ENCODE measurements at places on chromosomes 1 and 21. TPM values are rescaled to one million over a fixed set of nuclear protein-coding genes. Genes with fewer than 3 reads are reported as not detected.

The C1QTNF12 gene
- total RNA-seq = 0.69 TPM

The SLC1A7 gene
- not detected for total RNA-seq

The C1orf94 gene
- not detected for total RNA-seq

The DIO1 gene
- not detected for total RNA-seq

The UBL4B gene
- total RNA-seq = not detected

The C1orf53 gene
- 2.4 TPM for total RNA-seq

All from endothelial cell (in vitro differentiated cells).